D721Med (cell line): ENCODE measurements at places on chromosomes 7 and 10.

GRCh38 chr7:55552320-55553023 lies 19.8 kb downstream of the VOPP1 start:
- DNase-seq, result no peak

DNA sequence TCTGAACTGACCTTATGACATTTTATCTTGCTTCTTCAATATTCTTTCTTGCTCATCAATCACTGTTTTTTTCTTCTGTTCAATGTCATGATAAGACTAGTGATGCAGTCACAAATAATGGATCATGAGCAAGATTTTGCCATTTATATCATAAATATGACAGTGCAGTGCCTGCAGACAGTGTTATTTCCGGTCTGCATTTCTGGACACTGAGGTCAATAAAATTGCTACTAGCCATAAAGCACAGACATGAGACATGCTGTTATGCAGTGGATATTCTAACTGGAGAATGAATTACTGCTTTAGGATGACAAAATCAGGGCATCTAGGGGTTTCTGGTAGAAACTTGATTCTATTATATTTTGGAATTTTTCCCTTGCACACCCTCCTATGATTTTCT lies 1509.7 kb upstream of the LRRTM3 start:
- DNase-seq, result no peak

- DNase-seq, result no peak
These were observed 270.1 kb downstream of the TCERG1L start for GRCh38 chr10:131041441-131041840.

GRCh38 chr7:91126762-91127161 lies 137.5 kb upstream of the FZD1 start:
- no peak for DNase-seq

- DNase-seq, result no peak
These were observed 183.6 kb downstream of the TCF7L2 start for GRCh38 chr10:113133497-113134115.

- DNase-seq, result no peak
These were observed 343.0 kb upstream of the NPSR1 start for GRCh38 chr7:34315032-34315431.

GRCh38 chr7:106841896-106842390 lies 23.1 kb upstream of the PIK3CG start:
- DNase-seq, result no peak

DNA sequence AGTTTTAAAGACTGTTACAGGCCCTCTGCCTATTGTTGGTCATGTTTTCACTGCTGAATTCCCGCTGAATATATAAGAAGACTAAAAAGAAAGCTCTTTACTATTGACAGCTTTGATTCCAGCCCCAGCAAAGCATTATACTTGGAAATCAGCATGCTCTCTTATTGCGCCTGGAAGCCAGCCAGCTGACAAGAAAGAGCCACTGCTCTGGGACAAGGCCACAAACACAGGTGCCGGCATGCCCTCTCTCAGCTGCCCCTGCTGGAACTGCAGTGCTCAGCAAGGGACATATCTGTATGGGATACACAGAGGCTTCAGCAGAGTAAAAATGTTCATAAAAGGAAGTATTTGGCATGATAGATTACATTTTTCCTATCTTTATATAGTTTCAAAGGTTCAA lies 523.9 kb downstream of the ADRA2A start:
- DNase-seq, result no peak

- DNase-seq, result no peak
These were observed 13.8 kb upstream of the CYP3A5 start for GRCh38 chr7:99693427-99694200.

GRCh38 chr7:29749701-29750321 lies 56.5 kb upstream of the WIPF3 start:
- no peak for DNase-seq

GRCh38 chr7:144049491-144049890 lies 743 bp downstream of the OR2A5 start:
- DNase-seq, result no peak

DNA sequence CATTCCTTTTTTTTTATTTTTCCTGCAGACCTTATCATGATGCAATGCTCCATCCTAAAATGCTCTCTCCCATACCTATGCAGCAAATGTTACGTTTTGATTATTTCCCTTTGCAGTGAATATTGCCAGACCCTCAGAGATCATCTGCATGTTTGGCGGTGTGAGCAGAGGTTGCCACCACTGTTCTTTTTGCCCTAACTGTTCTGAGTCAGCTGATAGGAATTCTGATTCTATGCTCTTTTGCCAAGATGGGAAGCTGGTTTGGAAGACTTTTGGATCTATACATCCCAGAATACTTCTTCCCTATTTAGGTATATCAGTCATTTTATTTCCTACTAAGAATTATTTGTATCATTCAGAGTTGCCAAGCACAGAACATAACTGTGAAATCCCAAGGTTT lies 130.5 kb downstream of the KLF6 start:
- DNase-seq, result no peak

DNA sequence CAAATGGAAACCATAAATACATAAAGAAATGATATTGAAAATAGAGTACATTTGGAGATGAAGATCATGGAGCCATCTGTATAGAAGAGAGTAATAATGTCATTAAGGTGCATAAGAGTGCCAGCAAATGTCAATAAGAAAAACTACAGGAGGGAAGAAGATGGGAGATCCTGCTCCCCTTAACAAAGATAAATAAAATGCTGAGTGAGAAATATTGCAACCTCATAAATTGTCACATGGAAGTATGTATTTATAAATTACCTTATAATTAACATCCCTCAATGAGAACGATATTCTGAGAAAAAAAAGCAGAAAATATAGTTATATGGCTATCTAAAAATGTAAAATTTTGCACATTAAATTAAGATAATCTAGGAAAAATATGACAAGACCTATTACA lies 155.2 kb upstream of the PRSS1 start:
- no peak for DNase-seq

DNA sequence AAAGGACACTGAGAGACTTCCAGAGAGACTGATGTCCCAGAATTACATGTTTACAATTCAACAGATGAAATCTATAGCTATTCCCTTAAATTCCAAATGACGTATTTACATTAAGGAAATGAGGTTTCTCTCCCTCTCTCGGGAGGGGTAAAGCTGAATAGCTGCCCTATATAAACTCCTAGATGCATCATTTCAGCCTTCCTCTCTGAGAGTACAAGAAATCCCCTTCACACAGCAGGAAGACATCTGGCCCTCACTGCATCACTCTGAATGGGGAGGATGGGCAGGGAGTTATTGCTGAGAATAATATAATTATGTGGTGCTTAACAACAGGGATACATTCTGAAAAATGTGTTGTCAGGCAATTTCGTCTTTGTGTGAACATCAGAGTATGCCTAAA lies 11.0 kb downstream of the POT1 start:
- no peak for DNase-seq

DNA sequence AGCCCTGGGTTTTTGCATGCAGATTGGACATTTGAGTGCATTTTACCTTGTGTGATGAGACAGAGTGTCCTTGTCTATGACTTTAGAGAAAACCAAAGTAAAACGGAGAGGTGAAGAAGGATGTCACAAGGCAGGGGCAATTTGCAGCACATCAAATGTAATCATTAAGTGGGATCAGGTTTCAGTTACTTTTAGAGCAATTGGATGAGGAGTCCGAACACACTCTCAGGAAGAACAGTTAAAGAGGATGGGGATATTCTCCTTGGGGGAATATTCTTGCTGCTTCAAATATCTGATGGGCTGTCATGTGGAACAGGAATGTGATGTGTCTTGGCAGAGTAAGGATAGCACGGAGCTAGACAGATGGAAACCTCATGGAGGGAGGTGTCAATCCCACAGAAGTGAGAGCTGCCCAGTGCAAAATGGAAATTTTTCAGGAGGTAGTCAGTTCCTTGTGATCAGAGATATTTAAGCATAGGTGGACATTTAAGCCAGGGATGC lies 757 bp downstream of the RAB19 start:
- no peak for DNase-seq

DNA sequence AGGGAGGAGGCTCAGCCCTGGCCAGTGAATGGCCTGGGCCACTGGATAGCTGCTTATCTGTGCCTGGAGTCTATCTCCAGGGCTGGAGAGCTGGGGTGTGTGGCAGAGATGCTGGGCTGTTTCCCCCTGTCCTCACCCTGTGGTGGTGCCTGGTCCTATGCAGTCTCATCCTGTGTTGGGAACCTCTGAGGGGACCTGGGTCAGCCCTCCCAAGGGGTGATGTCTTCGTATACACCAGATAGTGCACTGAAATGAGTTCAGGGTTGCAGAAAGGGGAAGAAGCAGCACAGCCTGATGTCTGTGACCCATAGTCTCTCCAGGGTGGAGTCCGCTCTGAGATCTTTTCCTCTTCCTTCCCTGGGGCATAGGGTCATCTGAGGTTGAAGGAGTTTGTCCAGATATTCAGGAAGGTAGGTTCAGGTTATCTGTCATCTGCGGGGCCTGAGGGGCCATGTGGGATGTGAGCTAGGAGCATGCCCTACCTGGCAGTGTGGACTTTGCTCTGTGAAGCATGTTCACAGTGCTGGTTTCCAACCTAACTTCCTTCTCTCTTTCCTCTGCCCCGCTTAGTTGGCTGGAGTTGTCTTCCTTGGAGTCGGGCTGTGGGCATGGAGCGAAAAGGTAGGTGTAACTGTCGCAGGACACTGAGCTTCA lies 33.4 kb upstream of the SH2D4B start:
- DNase-seq, result no peak

- DNase-seq, result no peak
These were observed 58.7 kb upstream of the COL1A2 start for GRCh38 chr7:94336009-94336408.

GRCh38 chr7:113175525-113176104 lies 57.3 kb upstream of the SMIM30 start:
- DNase-seq, result no peak

DNA sequence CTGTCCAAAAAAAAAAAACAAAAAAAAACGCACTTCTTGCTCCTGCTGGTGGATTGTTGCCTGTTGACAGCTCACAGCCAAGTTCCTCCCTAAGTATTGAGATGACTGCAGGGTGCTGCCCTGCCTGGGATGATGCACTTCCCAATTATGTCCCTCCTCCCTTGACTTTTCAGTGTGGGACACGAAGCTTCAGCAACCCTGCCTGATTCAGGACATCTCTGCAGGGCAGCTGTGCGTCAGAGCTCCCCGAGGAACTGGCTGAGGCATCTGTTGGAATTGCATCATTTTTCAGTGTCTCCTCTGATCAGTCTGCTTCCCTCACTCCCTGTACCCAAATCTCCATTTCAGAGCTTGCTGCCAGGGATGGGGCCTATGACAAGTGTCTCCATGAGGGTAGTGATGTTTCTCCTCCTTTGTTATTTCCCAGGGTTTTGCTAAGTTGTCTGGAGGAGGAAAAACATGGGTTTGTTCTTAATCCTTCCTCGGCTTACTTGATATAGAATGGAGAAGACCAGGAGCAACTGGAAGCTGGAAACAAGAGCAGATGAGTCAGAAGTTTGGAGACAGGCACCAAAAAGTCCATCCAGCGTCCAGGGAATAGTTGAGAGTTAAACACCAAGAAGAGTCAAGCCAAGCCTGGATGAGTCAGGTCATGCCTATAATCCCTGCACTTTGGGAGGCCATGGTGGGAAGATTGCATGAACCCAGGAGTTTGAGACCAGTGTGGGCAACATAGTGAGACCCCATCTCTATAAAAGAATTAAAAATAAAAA lies 355.1 kb downstream of the GALNT17 start:
- no peak for DNase-seq

DNA sequence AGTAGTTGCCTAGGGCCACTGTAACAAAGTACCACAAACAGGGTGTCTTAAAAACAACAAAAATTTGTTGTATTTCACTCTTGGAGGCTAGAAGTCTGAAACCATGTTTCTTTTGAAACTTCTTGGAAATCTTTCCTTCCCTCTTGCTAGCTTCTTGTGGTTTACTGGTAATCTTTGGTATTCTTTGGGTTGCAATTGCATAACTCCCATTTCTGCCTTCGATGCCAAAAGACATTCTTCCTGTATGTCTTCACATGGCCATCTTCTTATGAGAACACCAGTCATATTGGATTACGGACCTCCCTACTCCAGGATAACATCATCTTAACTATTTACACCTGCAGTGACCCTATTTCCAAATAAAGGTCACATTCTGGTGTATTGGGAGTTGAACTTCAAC lies 357.4 kb downstream of the PPP1R3A start:
- DNase-seq, result no peak

GRCh38 chr10:14822879-14823755 lies 14.7 kb downstream of the CDNF start:
- DNase-seq, result no peak

DNA sequence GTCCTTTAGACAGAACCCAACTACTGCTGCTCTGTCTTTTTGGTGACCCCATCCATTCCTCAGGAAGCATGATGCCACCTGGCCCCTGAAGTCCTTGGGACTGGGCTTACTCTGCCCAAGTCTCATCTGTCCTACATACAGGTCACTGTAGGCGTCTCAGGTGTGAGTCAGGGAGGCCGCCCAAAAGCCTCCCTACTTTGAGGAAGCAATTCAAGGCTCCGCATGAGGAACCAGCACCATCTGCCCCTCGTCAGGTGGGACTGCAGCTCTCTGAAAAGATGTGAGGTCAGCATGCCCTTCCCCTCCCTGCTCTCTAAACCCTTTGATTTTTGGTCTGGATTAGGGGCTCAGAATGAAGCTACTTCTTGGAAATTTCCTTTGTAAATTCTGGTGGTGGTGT lies 354.8 kb downstream of the CXCL12 start:
- no peak for DNase-seq

- no peak for DNase-seq
These were observed 86.1 kb downstream of the EGFR start for GRCh38 chr7:55104712-55105433.

GRCh38 chr7:93228302-93228701 lies 2.0 kb upstream of the HEPACAM2 start:
- no peak for DNase-seq

- no peak for DNase-seq
These were observed 398.5 kb downstream of the PCDH15 start for GRCh38 chr10:54402576-54402975.

DNA sequence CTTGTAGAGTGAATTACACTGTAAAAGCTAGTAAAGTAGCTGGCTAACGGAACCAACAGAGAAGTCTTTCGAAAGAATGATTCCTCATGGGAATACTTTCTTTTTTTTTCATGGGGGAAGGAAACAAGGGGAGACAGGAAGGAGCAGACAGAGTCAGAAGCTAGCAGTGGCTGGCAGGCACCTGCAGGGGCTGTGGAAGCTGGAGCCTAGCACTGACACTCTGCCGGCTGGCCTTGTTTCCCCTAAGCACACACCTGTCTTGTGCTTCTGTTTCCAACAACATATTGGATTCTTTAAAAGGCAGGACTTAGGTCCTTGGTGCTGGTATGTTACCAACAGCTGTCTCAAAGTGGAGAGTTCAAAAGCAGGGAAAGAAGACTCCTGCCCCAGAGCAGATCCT lies 24.7 kb downstream of the NOD1 start:
- DNase-seq, result no peak

GRCh38 chr7:107754642-107755041 lies 10.7 kb downstream of the CBLL1 start:
- no peak for DNase-seq

- DNase-seq, result no peak
These were observed 27.7 kb upstream of the TLX1 start for GRCh38 chr10:101103430-101103829.

DNA sequence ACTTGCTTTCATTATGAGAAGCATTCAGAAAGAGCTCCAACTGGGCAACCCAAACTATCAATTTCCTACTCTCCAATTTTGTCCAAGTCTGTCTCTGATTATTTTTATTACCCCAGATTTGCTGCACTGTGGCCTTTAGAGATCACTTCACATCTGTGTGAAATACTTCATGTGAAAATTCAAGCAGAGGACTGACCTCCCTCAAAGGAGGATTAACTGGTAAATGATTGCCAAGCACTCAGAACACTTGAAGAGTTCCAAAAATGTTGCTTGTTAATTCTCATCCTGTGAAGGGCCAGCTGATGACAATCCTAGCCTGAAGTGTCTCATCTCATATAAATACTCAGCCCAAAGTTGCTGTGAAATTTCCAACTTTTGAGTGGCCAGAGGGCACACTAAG lies 182.8 kb upstream of the DGKB start:
- no peak for DNase-seq
